ENCODE measurements at places on chromosomes 4 and X. TPM values are rescaled to one million over a fixed set of nuclear protein-coding genes. Genes with fewer than 3 reads are reported as not detected.

The EPGN gene
- total RNA-seq = 1.4 TPM

GRCh38 chrX:25048178-25048577 lies 32.4 kb upstream of the ARX start:
- H3K4me3 ChIP-seq = no peak overlapping the region
- H3K36me3 ChIP-seq = no peaks in the 10 kb centered on the region
- no peaks in the 10 kb centered on the region for H3K4me1 ChIP-seq
- no peak for DNase-seq

The VCX3A gene
- total RNA-seq = not detected

GRCh38 chrX:44908153-44908552 lies 35.2 kb downstream of the KDM6A start:
- DNase-seq = no peak
- H3K36me3 ChIP-seq = no peaks in the 10 kb centered on the region
- H3K27ac ChIP-seq = no peak overlapping the region
- no peak overlapping the region for H3K4me3 ChIP-seq
- H3K27me3 ChIP-seq = no peaks in the 10 kb centered on the region
- H3K4me1 ChIP-seq = peaks cover 44% of the 10 kb centered on the region

DNA sequence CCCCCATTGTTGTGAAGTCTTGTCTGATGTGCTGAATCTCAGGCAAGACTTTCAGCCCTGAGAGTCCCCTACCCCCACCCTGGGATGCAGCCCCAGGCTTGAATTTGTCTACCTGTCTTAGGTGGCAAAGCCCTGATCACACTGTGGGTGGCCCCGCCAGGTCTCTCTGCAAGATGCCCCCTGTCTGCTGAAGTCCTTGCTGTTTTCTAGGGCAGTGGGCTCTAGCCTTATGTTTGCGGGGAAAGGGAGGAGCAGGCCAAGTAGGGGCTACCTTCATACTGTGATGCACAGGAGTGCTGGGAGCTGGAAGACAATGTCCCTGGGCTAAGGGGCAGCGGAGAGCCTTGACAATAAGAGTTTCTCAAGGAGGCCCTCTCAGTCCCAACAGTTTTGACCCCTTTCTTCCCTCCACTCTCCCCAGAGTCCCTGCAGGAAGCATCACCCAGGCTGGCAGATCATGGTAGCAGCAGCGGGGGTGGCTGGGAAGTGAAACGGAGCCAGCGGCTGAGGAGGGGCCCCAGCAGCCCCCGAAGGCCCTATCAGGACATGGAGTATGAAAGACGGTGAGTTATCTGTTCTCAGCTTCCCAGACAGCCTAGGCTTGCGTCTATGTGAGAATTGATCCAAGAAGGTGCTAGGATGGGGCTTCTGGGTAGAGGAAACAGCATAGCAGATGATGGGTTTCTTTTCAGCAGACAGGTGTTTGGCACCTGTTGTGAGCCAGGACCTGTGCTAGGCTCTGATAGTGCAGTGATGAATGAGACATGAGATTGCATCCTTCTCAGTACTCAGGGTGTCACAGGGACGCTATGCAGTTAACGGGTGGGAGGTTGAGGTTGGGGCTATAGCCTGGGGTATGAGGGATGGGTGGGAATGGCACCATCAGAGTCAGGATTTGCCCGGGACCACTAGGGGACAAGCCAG lies 2.2 kb downstream of the RBM10 start:
- peaks cover 14% of the 10 kb centered on the region for H3K4me1 ChIP-seq
- H3K27me3 ChIP-seq = no peaks in the 10 kb centered on the region
- no peak for DNase-seq
- H3K4me3 ChIP-seq = no peak overlapping the region
- peaks cover 7% of the 10 kb centered on the region for H3K36me3 ChIP-seq

DNA sequence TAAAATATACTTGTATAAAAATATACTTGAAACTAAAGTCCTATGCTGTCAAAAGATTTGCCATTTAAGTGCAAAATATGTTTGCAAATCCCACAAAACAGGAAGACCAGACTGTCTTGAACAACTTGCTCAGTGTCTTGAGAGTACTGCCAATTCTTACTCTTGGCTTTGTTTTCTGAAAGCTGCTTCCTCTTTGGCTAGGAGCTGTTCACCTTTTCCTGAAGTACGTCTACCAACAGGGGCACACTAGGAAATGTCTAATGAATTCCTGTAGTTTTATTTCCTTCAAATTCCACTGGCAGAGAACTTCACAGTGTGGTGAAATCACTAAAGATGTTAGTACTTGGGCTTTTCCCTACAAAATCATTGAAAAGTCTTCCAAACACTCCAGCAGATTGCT lies 46.4 kb upstream of the ABCG2 start:
- no peaks in the 10 kb centered on the region for H3K4me1 ChIP-seq
- no peak for DNase-seq
- no peaks in the 10 kb centered on the region for H3K27me3 ChIP-seq
- no peak overlapping the region for H3K27ac ChIP-seq

The ABLIM2 gene
- 6.8 TPM for total RNA-seq

The DKC1 gene
- 24.1 TPM for total RNA-seq

DNA sequence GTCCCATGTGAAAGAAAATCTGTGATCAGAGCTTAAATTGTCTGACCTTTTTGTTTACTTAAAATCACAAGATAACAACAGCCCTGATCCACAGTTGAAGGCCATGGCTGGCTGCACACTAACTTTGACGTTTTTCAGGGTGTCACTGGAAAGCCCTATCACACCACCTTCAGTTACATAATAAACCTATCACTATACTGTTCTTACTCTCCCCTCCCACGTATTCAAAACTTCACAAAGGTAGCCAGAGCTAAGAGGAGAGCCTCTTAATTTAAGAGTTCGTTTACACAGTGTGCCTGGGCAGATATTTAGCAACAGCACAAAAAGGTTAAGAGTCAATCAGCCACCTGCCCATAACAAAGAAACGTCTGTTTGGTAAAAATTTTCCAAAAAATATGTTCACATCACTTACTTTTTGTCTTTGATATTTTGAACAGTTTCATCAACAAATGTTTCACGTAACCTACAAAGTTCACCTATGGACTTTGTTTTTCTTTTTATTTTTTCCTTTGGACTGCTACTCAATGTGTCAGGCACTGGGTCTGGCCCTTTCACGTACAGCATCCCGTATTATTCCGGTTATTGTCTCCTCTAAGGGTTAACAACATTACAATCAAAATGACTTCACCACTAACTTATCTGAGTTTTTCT lies 25.0 kb downstream of the RFC1 start:
- peaks cover 17% of the 10 kb centered on the region for H3K4me1 ChIP-seq
- H3K27ac ChIP-seq = peak overlapping the region; percentile 52
- no peak overlapping the region for H3K4me3 ChIP-seq
- H3K27me3 ChIP-seq = no peaks in the 10 kb centered on the region
- peaks cover 4% of the 10 kb centered on the region for H3K36me3 ChIP-seq

The SGMS2 gene
- total RNA-seq = 274 TPM

The RAB9B gene
- 1.0 TPM for total RNA-seq

DNA sequence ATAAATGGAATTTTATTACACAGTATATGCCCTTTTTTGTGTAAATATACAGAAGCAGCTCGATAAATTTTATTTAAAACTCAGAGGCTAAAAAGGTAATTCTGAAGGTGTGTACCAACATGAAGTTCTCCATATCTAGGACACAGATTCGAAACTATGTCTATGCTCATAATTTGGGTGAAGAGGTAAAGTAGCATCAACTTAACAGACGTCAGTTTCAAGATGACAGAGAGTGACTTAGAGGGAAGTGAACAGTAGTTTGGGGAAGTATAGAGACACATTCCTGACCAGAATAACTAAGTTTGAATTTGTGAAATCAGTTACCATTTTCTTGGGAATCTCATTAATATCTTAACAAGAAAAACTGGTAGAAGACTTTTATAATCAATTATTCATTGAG lies 2493.3 kb downstream of the ARAP2 start:
- no peaks in the 10 kb centered on the region for H3K36me3 ChIP-seq
- H3K27me3 ChIP-seq = no peaks in the 10 kb centered on the region
- no peak for DNase-seq

The CPLX1 gene
- total RNA-seq = 2.2 TPM

The CSN1S1 gene
- not detected for total RNA-seq

The BCORL1 gene
- total RNA-seq = 9.1 TPM

DNA sequence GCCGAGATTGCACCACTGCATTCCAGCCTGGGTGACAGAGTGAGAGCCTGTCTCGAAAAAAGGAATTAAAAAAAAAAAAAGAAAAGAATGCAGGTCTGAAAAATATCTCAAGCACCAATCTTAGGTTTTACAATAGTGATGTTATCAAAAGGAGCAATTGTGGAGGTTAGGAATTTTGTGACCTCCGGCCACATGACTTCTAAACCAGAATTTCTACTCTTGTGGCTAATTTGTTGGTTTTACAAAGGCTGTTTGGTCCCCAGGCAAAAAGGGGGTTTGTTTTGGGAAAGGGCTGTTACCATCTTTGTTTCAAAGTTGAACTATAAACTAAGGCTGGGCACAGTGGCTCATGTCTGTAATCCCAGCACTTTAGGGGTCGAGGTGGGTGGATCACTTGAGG lies 15.4 kb upstream of the ZNF41 start:
- no peak for DNase-seq
- H3K4me3 ChIP-seq = no peak overlapping the region
- no peak overlapping the region for H3K27ac ChIP-seq
- no peaks in the 10 kb centered on the region for H3K4me1 ChIP-seq

DNA sequence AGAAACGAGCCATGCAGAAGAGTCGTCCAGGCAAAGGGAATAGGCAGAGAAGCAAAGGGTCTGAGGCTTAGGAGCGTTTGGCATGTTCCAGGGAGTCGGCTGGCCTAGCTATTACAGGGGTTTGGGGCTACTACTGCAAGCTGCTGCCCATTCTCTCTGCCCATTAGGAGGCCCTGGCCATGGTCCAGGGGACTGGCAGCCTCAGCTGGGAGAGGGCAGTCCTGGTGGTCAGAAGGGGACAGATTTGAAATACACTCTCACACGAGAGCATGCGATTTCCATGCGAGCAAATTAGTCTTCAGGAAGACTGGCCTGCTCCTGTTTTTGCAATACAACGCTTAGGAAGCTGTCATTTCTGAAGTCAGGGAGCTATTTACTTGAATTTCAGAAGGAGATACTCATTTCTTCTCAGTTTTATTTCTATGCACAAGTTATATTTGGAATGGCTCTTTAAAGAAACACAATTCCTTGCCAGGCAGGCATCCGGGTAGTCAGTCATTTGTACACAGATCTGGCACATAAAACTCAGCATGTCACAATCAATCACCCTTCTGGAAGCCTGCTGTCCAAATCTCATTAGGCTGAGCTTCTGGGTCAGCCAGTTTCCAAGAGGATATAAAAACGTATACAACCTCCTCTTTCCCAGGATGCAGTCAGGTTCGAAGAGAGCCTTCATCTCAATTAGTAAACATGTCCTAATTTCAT lies 27.0 kb downstream of the PROM1 start:
- no peak overlapping the region for H3K27ac ChIP-seq
- DNase-seq = no peak
- H3K4me3 ChIP-seq = no peak overlapping the region

DNA sequence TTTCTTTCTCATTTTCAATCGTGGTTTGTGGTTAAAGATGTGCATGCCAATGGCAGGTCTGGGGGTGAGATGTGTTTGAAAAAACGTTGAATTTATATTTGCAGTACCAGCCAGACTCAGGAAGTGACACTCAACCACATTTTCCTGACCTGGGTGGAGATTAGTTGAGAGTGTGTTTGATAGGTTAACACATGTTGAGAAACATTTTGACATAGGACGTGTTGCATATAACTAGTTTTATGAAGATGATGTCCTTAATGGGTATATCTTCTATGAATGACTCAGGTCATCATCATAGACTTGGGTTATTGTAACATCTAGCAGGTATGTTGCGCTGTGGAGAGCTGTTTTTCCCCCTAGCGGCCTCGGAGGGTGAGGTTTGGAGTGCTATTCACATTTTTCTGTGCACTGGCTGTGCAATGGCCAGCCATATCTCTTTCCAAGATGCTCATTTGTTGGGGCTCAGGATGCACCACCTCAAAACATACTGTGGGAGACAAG lies 21.7 kb upstream of the CD38 start:
- no peaks in the 10 kb centered on the region for H3K36me3 ChIP-seq
- peaks cover 8% of the 10 kb centered on the region for H3K4me1 ChIP-seq
- H3K27me3 ChIP-seq = no peaks in the 10 kb centered on the region
- no peak overlapping the region for H3K27ac ChIP-seq
- H3K4me3 ChIP-seq = no peak overlapping the region
- DNase-seq = peak; percentile 22

All from upper lobe of left lung (tissue), 6 donors.